ENCODE measurements at places on chromosomes 2 and 18.

DNA sequence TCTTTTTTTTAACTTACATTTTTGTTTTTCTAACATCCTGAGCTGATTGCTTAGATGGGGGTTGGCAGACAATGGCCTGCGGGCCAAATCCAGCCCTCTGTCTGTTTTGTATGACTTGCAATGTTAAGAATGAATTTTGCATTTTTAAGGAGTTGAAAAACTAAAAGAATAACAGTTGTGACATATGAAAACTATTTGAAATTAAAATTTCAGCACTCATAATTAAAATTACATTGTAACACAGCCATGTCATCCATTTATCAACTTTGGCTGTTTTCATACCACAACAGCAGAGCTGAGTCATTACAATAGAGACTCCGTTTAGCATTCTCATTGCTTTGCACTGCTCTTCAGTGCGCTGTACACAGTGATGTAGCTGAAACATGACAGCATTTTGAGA lies 94.1 kb upstream of the MC4R start:
- no peak overlapping the region for H3K27ac ChIP-seq
- no peaks in the 10 kb centered on the region for H3K36me3 ChIP-seq
- H3K27me3 ChIP-seq, result no peaks in the 10 kb centered on the region
- H3K4me3 ChIP-seq, result no peak overlapping the region
- H3K4me1 ChIP-seq, result no peaks in the 10 kb centered on the region
- DNase-seq, result no peak

- peaks cover 22% of the 10 kb centered on the region for H3K36me3 ChIP-seq
- no peak overlapping the region for H3K4me3 ChIP-seq
- no peak overlapping the region for H3K27ac ChIP-seq
- peaks cover 9% of the 10 kb centered on the region for H3K4me1 ChIP-seq
- H3K27me3 ChIP-seq, result no peaks in the 10 kb centered on the region
These were observed 83.9 kb downstream of the ITSN2 start for GRCh38 chr2:24276349-24276899.

- no peaks in the 10 kb centered on the region for H3K36me3 ChIP-seq
- no peak for DNase-seq
- no peak overlapping the region for H3K27ac ChIP-seq
- H3K27me3 ChIP-seq, result peaks cover 11% of the 10 kb centered on the region
- no peaks in the 10 kb centered on the region for H3K4me1 ChIP-seq
- H3K4me3 ChIP-seq, result no peak overlapping the region
These were observed 74.1 kb downstream of the OSBPL6 start for GRCh38 chr2:178268435-178268834.

GRCh38 chr2:151338115-151338514 lies 19.3 kb upstream of the TNFAIP6 start:
- no peaks in the 10 kb centered on the region for H3K4me1 ChIP-seq
- H3K4me3 ChIP-seq, result no peak overlapping the region
- H3K27ac ChIP-seq, result no peak overlapping the region

DNA sequence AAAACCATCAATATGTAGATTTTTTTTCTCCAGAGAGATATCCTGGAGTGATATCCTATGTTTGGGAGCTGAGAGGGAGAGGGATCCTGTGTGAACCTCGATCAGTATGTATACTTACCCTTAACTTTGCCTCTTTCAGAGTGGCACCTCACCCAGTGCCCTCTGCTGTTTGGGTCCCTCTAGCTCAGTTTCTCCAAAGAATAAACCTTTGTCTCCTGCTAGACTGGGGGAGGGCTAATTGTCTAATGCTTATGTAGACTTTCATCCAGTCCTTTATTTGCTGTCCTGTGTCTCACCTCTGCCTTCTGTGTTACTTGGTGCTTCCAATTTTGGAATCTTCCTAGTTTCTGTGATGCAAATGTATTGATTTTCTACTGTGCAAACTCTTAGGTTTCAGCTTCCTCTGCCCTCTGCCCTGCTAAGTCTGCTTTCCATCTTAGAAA lies 48.4 kb downstream of the MTX2 start:
- no peaks in the 10 kb centered on the region for H3K36me3 ChIP-seq
- no peaks in the 10 kb centered on the region for H3K27me3 ChIP-seq
- DNase-seq, result no peak
- H3K4me1 ChIP-seq, result no peaks in the 10 kb centered on the region

DNA sequence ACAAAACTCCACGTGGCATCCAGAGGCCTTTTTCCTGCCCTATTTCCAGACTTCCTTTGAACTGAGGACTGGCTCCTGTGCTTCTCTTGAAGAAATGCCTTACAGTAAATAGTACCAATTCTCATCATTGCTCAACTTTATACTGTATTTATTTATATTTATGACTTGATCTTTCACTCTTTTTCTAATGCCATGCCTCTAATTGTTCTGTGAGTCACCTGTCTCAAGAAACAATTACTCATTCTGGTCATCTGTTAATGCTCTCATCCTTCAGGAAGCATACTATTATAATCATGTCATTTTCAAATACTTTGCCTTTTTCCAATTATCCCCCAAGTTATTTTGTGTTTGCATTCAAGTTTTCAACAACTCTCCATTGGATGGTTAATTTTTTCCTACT lies 85.9 kb downstream of the DCDC2C start:
- no peaks in the 10 kb centered on the region for H3K4me1 ChIP-seq
- H3K4me3 ChIP-seq, result no peak overlapping the region
- peaks cover 3% of the 10 kb centered on the region for H3K36me3 ChIP-seq
- H3K27me3 ChIP-seq, result no peaks in the 10 kb centered on the region
- no peak overlapping the region for H3K27ac ChIP-seq

- DNase-seq, result no peak
- H3K36me3 ChIP-seq, result no peaks in the 10 kb centered on the region
- no peak overlapping the region for H3K27ac ChIP-seq
- H3K4me1 ChIP-seq, result no peaks in the 10 kb centered on the region
- H3K4me3 ChIP-seq, result no peak overlapping the region
- H3K27me3 ChIP-seq, result peaks cover 20% of the 10 kb centered on the region
These were observed 163.1 kb downstream of the MIB1 start for GRCh38 chr18:21903709-21904108.

DNA sequence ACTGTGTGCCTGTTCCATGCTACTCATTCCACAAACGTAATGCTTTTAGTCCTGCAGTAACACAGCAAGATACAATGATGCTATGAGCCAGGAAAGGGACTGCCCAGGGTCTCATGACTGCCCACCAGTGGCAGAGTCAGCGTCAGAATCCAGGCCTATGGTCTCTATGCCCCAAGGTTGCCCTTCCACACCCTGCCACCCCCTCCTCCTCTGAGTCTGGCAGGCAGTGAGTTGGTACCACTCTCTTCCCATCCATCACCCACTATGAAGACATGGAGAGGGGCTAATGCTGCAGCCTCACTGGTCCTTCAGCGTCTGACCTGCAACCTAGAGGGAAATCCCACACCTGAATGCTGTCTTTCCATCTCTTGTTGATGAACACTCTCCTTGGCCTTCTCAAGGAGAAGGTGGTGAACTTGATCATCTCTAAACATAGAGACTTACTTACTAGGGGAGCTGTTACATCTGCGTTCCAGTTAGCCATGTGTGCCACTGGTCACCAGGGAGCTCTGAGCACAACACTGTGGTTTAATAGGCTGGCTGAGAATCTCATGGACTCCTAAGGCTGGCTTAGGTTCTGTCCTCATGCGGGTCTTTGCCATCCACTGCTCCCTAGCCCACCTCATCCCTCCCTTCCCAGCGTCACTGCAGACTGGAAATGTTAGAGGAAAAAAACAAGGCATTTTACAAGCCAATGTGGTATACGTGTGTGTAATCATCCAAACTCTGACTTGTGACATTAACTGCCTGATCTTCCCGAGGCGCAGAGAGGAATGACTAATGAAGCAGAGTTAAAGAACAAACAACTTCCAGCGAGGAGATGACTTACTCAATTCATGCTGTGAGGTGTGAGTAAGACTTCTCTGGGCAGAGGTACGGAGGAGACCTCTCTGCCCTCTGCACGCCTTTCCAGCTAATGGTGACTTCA lies 28.8 kb downstream of the STEAP3 start:
- no peaks in the 10 kb centered on the region for H3K4me1 ChIP-seq
- H3K36me3 ChIP-seq, result no peaks in the 10 kb centered on the region

DNA sequence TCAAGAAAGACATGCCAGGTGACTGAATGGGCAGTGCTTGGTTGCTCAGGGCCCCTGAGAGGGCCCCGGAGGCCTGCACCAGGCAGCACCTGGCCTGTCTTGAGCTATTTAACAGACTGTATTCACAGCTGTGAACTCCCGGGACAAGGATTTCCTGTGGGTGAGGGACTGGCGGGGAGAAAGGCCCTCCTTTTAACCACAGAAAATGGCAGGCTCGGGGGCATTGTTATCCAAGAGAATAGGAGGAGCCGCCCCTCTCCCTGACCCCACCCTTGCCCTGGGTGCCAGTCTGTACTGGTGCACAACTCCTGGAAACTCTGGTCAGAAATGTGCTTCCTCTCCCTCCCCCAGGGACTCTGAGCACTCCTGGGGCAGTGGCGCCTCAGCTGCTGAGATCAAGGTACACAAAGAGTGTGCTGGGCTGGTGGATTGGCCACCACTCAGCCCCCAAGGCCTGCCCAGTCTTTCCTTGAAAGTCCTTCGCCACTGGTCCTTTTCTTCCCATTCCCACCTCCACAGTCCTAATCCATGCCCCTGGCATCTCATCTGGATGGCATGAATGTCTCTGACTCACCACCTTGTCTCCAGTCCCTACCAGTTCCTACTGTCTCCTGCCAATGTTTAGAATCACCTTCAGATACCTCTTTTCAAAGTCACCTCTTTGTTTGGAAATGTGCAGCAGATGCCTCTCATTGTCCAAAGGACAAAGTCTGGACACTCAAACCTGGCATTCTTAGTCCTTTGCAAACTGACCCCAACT lies 19.6 kb upstream of the EPAS1 start:
- H3K27me3 ChIP-seq, result peaks cover 25% of the 10 kb centered on the region
- peaks cover 6% of the 10 kb centered on the region for H3K4me1 ChIP-seq
- no peaks in the 10 kb centered on the region for H3K36me3 ChIP-seq

- H3K27ac ChIP-seq, result no peak overlapping the region
- no peak for DNase-seq
- no peaks in the 10 kb centered on the region for H3K4me1 ChIP-seq
- H3K4me3 ChIP-seq, result no peak overlapping the region
These were observed 305.8 kb downstream of the ETAA1 start for GRCh38 chr2:67702937-67703336.

DNA sequence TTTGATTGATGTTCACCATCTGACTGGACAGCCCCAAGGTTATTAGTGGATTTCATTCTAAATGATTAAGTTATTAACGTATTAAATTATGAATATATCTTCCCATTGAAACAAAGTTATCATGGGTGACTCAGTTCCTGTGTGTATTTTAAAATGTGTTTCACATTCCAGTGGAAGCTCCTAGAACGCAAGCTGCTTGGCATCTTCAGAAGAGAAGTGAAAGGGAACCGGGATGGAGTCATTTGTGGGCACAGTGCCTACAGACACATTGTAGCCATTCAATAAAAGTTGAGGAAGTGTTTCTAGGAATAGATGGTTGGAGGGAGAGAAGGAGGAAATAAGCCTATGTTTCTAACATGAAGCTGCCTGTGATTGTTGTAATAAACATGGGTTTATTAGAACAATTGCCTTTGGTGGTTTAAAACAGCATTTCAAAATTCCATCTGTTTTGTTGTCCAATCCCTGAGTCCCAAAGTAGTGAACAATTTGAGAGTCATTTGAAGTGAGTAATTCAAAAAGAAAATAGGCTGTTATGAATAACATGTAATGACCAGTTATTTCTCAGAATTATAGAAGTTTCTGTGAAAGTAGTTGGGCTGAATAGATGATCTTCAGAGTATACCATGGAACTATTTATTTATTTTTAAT lies 143.5 kb downstream of the PKP4 start:
- H3K27ac ChIP-seq, result no peak overlapping the region
- no peaks in the 10 kb centered on the region for H3K4me1 ChIP-seq
- no peak overlapping the region for H3K4me3 ChIP-seq
- no peak for DNase-seq
- H3K36me3 ChIP-seq, result no peaks in the 10 kb centered on the region

- no peak for DNase-seq
- H3K27ac ChIP-seq, result no peak overlapping the region
- no peaks in the 10 kb centered on the region for H3K36me3 ChIP-seq
- H3K4me3 ChIP-seq, result no peak overlapping the region
- H3K4me1 ChIP-seq, result no peaks in the 10 kb centered on the region
These were observed 221.1 kb upstream of the SALL3 start for GRCh38 chr18:78758496-78758895.
